NCI-H1436 treated with DMSO at 0.1 percent for 48 hours (cell line): ENCODE measurements at places on chromosomes 12 and 14.

GRCh38 chr12:50157259-50157658 lies 9.9 kb downstream of the CERS5 start:
- no peak for DNase-seq

DNA sequence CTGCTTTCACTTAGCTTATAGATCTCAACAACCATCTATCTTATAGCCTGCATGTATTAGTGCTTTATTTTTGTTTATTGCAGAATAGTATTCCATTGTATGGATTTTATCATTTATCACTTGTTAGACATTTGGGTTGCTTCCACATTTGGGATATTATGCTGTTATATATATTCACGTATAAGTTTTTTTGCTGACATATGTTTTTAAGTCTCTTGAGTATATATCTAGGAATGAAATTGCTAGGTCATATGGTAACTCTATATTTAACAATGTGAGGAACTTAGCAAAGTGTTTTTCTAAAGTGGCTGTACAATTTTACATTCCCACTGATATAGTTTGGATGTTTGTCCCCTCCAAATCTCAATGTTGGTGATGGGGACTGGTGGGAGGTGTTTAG lies 208.1 kb downstream of the CPNE8 start:
- no peak for DNase-seq

- no peak for DNase-seq
Measured at GRCh38 chr12:57793920-57794319, 11.3 kb downstream of the TSFM start.

DNA sequence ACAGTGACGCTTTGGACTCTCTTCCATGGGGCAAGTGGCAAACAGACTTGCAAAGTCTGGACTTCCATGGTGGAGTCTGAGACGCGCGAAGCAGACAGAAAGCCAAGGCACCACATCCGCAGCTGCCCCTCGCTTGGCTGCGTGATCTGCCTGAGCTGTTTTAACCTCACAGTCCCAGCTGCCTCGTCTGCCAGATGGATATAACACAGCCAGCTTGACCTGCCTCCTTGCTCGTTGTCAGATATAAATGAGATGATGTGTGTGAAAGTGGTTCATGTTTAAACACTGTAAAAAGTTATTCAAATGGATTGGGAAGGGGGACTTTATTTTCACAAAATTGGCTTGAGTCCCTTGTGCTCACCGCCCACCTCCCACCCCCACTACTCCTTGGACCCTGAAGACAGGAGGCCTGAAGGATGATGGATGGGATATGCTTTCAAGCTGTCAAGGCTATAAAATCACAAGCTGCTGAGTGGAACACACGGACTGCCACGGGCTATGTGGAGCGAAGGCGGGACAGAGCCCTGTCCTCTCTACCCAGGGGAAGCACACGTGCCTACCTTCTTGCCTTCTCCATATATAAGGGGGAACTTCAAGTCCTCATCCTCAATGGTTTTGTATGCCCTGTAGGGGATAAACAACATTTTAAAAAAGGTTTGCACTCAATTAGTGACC lies 226.9 kb downstream of the MON2 start:
- no peak for DNase-seq

GRCh38 chr14:99537399-99537798 lies 56.2 kb downstream of the CCNK start:
- DNase-seq: no peak

- DNase-seq: no peak
Measured at GRCh38 chr12:124004233-124004875, 31.3 kb downstream of the ZNF664 start.

GRCh38 chr14:44339231-44339630 lies 167.9 kb downstream of the FSCB start:
- DNase-seq: no peak
